A549 treated with Mapracorat at 1 μM for 4 hours (cell line): ENCODE measurements at places on chromosomes 1 and 21. TPM values are rescaled to one million over a fixed set of nuclear protein-coding genes. Genes with fewer than 3 reads are reported as not detected.

CLCA2 gene
- total RNA-seq: 0.02 TPM in 1 of 5 replicates, not detected in the others

DDR2 gene
- total RNA-seq: 0.21 to 0.57 TPM (median 0.41 TPM) in 5 replicates

HSPG2 gene
- total RNA-seq: 52.6 to 78.9 TPM (median 72.9 TPM) in 5 replicates

SEC16B gene
- 0.65 to 1.3 TPM (median 1.2 TPM) in 5 replicates for total RNA-seq

SRGAP2C gene
- total RNA-seq: 6.1 to 10.4 TPM (median 7.1 TPM) in 5 replicates

SFPQ gene
- total RNA-seq: 183 to 296 TPM (median 186 TPM) in 5 replicates
